Stimulated activated CD4-positive, alpha-beta T cell treated with anti-CD3 and anti-CD28 coated beads, TNF-alpha, amount 100 ng/mL, for 4 hours (primary cell): ENCODE measurements at places on chromosomes 3 and 15.

- no peak for DNase-seq
Observed at GRCh38 chr15:62853841-62854225, 188.7 kb upstream of the TPM1 start.

GRCh38 chr3:192514754-192515663, 212.3 kb downstream of the FGF12 start:
- no peak for DNase-seq

GRCh38 chr15:73334086-73334485, 34.7 kb downstream of the HCN4 start:
- no peak for DNase-seq

GRCh38 chr3:38521391-38521987, 25.3 kb downstream of the EXOG start:
- DNase-seq, result peak; percentile 15

DNA sequence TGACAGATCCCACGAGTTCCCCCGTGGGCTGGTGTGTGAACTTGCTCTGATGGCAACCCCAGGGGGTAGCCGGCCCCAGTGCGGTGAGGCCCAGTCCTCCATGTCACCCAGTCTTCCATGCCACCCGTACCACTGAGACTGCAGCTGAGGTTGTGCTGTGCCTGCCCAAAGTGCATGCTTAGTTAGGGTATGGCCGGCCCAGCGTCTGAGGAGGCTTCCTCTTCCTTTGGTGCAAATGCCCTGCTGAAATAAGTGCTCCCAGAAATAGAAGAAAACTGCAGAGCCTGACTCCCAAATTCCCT, 31.5 kb downstream of the MGLL start:
- DNase-seq, result no peak

DNA sequence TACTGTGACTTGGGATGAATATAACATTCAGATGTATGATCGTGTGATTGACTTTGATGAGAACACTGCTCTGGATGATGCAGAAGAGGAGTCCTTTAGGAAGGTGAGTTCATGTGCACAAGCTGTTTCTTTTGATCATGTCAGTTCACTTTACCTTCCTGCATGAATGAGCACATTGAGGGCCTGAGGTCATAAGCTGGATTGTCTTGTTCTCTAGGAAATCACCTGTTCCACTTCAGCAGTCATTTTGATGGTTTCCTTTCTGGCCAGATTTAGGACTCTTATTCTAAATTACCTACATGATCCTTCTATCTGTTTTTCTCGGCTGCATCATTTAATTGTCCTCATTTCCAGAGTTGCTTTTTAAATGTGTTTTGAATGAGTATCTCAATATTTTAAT, 4.1 kb downstream of the RCN2 start:
- DNase-seq, result no peak

DNA sequence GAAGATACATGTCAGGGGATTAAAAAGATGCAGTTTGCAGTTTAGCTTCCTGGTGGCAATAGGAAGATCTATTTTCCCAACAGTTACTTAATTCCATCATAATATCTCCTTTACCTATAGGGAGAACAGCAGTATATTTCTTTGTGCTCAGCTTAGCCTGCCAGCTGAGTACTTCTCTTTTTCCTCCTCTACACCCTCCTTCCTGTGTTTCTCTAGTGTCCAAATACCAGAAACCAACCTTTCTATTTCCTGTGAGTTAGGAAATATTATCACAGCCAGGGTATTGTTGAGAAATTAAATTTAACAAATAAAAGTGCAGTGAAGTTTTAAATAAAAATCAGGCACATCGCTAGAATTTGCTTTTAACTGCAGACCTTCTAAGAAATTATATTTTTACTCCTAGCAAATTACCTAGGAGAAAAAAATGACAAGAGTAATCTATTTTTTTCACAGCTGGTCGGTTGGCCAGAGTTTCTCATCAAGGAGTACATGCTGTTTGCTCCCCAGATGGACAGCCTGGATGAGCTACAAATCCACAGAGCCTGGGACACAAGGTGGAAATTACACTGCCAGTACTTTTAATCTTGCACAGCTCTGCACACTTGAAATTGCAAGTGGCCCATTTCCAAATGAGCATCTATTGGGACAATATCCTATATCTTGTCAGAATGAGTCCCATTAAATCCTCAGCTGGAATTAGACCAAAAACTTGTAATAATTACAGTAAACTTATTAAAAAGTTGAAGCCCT, 185.2 kb upstream of the CFAP20DC start:
- DNase-seq, result no peak

- no peak for DNase-seq
Observed at GRCh38 chr3:160136421-160136820, 88.8 kb upstream of the C3orf80 start.
